Activated T-cell treated with anti-CD3 and anti-CD28 coated beads for 24 hours (primary cell): ENCODE measurements at places on chromosomes 11 and 22.

GRCh38 chr22:25754527-25755202, 12.7 kb downstream of the MYO18B start:
- no peak for DNase-seq

GRCh38 chr11:67117176-67117575, 1.9 kb upstream of the KDM2A start:
- DNase-seq = no peak

- no peak for DNase-seq
Measured at GRCh38 chr11:125274774-125275173, 110.2 kb downstream of the PKNOX2 start.

DNA sequence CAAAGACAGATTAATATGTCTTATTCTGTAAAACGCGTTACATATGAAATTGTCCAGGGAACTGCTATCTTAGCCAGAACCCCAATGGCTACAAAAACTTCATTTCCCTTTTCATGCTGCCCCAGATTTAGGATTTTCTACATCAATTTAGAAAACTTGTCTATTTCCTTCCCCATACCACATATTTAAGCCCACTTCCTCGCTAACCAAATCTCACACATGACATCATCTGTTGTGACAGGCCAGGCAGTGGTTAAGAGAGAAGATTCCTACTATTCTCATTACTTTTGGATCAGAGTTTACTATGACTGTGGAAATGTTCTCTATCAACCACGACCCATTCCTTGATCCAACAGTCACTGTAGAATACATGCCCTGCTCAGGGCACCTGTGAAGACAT, 15.9 kb downstream of the CCDC82 start:
- DNase-seq = no peak

DNA sequence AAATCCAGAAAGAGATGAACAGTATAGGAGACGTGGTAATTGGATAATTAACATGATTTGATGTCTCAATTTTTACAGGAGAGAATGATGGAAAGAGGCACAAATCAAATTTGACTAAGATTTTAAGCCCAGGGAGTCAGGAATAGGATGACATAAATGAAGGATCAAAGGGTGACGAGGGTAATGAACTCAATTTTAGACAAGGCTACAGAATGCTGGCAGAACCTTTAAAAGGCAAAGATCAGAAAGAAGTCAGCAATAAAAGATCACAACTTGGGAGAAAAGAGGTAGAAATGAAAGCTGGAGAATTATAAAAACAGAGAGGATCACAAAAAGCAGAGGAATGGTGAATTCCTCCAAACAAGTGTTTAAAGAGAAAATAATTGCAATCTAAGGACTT, 13.0 kb upstream of the OR8A1 start:
- DNase-seq = no peak

DNA sequence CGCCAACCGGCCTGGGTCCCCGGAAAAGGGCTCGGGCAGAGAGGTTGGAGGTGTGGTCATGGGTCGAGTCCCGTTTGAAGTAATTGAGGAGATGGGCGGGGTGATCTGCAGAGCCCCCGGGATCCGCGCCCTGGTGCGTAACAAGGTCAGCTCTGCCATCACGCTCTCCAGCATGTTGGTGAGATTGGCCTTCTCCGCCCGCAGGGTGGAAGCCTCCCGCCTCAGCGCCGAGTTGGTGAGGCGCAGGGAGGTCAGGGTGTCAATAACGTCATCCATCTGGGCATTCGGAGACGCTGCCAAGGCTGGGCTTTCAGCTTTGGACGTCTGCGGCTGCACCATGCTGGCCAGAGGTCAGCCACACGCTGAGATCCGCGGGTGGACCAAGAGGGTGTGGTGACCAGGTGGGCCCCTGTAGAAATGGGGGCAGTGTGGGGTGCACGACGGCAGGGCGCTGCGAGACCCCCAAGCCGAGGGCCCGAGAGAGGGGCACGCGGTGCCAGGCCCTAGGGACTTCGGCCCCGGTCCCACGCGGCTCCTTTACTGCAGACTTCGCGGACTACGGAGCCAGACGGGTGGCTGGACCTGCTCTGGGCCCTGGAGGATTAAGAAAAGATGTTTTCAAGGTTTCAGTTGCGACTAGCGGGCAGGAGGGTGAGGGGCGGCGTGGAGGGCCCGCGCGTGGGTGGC, 672 bp downstream of the RTL6 start:
- DNase-seq = no peak

- no peak for DNase-seq
Measured at GRCh38 chr11:123578778-123579481, 75.5 kb downstream of the SCN3B start.

DNA sequence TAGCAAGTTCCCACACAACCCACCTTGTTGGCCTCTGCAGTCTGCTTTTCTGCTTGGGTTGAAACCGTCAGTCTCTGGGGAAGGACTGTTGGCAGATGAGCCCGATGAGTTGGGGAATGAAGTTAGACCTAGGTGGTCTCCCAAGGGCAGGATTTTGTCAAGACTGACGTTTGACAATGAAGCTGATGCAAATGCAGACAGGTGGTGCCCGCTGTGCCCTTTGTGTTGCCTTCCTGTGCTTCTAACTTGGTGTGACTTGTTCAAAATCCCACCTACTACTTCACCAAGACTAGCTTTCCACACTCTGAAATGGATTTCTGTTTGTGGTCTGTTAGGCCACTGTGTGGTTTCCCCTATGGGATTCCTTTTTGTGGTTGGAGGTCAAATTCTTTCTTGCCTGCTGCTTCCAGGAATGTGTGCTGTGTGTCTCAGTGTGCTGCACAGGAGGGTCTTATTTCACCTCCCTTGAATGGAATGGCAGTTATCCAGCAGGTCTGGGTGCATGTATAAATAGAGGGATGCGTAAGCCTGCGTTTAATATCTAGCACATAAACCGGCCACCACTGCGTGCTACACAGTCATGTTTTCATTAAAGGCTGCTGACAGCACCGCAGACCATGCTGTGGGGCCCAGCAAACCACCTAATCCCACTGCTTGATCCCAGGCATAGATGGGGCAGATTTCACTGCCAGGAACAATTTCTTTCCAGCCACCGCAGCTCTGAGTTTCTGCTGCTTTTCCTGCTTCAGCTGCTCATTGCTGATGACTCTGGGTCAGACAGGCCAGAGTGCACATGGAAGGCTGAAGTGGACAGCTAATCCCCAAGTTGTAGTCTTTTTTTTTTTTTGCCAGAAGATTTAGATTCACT, 44.8 kb downstream of the ADAMTS8 start:
- no peak for DNase-seq

DNA sequence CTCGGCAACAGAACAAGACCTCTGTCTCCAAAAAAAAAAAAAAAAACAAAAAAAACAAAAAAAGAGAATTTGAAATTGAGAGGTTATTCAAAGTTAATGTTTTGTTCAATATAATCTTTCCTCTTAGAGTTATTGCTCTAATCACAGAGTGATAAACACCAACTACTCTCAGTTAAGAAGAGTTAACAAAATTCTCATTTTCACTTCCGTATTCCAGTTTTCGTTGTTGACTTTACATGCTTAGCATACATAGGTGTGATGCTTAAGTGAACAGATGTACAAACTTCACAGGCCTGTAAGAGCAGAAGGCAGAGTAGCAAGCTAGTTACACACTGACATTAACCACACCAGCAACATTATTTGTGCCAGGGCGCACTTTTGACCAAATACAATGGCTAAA, 12.3 kb downstream of the EIF4ENIF1 start:
- DNase-seq = no peak

GRCh38 chr11:60767388-60767811, 10.7 kb downstream of the MS4A15 start:
- DNase-seq = no peak

- DNase-seq = no peak
Measured at GRCh38 chr22:41725510-41726110, 26.3 kb downstream of the MEI1 start.

DNA sequence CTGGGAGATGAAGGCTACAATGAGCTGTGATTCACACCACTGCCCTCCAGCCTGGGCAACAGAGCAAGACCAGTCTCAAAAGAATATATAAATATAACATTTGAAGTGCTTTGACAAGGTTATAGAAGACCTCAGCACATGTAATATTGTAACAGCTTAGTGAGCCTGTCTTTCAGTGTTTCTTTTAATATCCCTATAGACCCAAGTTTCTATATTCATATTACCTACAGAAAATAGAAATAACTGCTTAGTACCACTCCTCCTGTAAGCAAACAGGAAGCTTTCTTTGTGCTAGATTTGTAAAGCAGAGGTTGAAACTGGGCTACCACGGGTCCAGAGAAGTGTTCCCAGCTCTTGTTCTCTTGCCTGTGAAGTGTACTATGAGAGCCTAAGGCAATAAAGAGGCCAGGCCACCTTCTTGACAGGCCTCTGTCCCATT, 68.2 kb downstream of the PPP2R1B start:
- DNase-seq = no peak

DNA sequence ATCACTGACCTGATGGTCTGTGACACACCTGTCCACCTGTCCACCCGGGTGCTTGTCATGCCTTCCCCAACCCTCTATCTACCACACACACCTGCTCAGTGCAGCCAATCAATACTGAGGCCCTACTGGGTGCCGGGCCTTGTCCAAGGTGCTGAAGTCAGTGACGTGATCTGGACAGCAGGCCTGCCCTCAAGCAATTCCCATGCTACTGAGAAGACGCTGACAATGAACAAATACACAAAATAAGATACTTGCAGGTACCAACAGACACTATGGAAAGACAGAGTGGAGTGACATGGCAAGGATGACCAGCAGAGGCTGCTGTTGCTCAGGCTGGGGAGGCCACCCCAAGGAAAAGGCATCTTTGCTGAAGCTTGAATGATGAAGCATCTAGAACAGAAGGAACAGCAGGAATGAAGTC, 21.2 kb downstream of the PLAAT3 start:
- no peak for DNase-seq

DNA sequence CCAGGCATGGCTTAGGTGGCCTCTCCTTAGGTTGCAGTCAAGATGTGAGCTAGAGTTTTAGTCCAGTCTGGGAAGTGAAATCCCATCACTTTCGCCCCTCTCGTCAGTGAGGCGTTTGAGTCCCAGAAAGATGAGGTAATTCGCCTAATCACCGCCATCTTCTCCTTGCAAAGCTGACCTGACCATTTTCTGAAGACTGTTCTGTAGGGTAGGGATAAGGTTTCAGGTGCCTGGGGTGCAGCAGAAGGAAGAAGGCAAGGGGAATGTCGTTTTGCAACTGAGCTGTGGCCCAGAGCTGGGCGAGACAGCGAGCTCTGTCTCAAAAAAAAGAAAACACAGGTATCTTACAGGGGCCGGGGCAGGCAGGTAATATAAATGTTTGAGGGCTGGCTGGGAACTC, 61.7 kb upstream of the CECR2 start:
- no peak for DNase-seq

DNA sequence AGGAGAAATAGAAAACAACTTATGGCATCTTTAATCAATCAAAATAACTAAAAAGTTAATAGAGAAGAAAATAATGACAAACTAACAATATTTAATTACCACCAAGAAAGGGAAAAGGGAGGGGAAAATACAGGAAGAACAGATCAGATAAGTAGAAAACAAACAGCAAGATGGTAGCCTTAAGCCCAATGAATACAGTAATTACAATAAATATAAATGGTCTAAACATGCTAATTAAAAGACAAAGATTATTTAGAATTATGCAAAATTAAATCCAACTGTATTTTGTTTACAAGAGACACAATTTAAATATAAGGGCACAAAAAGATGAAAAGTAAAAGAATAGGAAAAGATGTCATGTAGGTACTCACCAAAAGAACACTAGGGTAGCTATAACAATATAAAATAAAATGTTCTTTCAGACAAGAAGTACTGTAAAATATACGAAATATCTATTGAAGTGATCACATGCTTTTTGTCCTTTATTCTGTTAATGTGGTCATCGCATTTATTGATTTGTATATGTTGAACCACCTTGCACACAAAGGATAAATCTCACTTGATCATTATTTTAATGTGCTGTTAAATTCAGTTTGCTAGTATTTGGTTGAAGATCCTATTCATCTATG, 14.0 kb downstream of the C11orf65 start:
- DNase-seq = no peak

- no peak for DNase-seq
Measured at GRCh38 chr22:29061773-29062172, at the start of gene C22orf31. Gene C22orf31 (minus strand): TSS chr22:29061831. CDS start chr22:29061792, 39 bp downstream.

DNA sequence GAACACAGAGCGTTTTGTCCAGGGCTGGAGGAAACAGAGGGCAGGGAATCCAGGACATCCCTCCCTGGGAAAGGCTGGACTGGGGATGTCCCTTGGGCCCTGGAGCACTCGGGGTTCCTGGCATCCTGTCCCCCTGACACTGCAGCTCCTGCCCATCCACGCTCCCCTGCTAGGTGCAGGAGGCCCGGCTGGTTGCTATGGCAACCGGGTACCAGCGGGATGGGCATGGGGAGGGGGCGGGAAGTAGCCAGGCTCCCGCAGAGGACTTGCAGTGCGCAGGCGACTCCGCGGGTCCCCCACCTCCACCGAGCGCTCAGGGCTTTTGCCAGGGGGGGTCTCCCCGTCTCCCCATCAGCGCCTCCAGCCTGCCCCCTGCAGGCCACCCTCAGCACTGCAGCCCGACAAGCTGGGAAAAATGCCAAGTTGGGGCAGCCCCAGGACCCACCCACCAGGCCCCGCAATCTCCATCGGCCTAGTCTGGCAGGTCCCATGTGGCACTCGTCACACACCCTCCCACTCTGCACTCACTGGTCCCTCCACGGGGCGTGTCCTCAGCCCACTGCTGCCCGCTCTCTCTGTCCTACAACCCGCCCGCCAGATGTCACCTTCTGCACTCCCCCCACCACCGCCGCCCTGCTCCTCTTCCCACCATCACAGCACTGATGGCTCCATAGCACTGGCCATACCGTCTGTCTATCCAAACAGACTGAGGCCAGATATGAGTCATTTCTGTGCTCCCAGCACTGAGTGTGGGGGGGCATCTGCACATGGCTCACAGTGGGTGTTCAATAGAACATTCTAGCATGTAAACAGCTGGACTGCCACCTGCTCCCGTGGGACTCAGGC, 31.5 kb downstream of the KIAA0930 start:
- DNase-seq = no peak

- no peak for DNase-seq
Measured at GRCh38 chr11:2212411-2213251, 41.0 kb upstream of the TH start.

GRCh38 chr22:37529652-37530345, 10.6 kb upstream of the CARD10 start:
- DNase-seq = no peak

- no peak for DNase-seq
Measured at GRCh38 chr11:85866137-85866827, 11.1 kb downstream of the CCDC83 start.

DNA sequence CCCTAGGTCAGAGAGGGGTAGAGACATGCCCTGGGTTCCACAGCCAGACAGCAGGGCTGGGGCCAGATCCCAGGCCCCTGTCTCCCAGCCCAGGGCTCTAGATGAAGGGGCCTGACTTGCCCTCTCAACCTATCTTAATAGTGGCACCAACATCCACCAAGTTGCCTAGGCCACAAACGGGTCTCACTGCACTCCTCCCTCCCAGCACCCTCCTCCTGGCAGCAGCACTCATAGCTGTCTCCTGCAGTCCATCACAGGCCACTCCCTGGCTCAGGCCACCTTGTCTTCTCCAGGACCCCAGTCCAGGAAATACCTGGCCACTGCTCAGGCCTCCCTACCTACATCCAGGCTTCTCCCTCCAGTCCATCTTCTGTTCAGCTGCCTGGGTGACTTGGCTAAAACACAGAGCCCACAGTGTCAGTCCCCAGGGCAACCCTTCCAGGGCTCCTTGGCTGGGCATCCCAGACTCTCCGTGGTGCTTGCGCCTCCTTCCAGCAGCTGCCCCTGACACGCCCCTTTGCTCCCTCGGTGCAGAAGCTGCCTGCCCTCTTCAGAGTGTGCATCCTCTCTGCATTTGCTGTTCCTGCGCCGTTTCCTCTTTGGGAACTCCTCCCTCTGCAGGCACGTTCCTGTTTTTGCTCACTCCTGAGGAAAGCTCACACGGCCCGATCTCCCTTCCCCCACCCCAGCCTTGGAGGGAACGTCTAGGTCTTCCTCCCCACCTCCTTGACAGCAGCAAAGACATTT, 40.5 kb downstream of the LRRC32 start:
- no peak for DNase-seq
